ENCODE measurements at places on chromosomes 6 and 20.
A peak's percentile ranks its signal among the peaks of the same experiment; 100 is the strongest.

GRCh38 chr6:27495386-27496135, 22.7 kb upstream of the ZNF184 start:
- peak; percentile 53 for DNase-seq

DNA sequence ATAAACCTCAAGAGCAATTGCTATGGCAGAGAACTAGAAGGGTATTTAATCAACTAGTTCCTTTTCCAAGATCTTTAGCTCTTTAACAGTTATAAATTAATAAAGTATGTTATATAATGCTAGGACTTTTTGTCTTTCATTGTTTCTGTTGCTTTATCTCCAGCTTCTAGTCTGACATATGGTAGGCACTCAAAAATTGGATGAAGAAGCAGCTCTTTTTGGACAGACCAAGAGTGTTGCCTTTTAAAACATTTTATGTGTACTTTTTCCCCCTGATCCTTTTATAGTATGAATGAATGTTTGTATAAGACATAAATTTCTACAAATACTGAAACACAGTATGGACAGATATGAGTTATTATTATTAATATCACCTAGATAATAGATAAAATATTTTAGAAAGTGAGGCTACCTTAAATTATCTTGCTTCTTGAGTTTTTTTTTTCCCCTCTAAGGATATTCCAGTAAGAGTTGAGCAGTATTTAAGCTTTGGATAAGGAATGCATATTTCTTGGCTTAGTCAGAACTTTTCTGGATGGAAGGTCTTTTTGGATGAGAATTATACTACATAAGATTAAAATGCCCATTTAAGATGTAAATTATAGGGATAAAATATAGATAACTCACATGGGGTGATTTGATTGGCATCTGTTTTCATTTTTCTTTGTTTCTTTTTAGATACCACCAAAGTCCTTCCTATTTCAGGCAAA, 16.6 kb downstream of the LAMA2 start:
- DNase-seq, result no peak

GRCh38 chr6:118697554-118697953, 46.2 kb upstream of the CEP85L start:
- no peak for DNase-seq

GRCh38 chr20:53875452-53875851, 194.9 kb downstream of the BCAS1 start:
- no peak for DNase-seq

- DNase-seq, result no peak
Observed at GRCh38 chr6:57209030-57209429, 13.1 kb downstream of the RAB23 start.

- no peak for DNase-seq
Observed at GRCh38 chr6:168192195-168192900, 113.3 kb upstream of the FRMD1 start.

DNA sequence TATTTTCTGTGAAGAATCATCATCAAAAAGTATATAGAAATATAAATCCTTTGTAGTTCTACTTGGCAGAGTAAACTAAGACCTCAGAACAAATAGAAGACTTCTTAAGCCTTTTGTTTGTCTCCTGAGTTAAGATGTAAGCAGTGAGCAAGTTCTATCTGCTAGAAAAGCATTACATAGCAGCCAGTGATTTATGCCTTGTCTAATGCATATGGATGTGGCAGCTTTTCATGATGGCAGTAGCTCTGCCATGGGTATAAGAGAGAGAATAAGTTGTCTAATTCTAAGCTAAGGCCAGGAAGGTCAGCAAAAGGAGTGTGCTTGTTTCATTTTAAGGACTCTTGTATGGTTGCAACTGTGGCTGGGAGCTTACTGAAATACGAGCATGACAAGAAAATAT, 920.2 kb downstream of the GRIK2 start:
- no peak for DNase-seq

DNA sequence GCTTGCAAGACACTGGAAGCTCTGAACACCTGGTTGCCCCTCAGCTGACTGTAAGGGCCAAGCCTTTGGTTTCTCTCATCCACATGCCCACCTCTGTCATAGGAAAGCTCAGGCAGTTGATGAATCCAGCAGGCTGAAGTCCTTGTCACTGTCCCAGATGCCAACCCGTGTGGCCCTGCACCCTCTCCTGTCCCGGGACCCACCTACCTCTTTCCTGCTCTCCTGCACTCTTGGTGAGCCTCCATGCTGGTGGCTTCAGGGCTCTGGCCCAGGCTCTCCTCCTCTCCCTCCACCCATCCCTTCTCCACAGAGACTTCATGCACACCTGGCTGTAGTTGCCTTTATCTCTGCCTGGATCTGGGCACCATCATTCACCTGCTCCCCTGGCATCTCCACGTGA, 4.0 kb upstream of the GID8 start:
- DNase-seq, result no peak

- no peak for DNase-seq
Observed at GRCh38 chr6:169370666-169371343, 117.2 kb upstream of the THBS2 start.

- no peak for DNase-seq
Observed at GRCh38 chr6:169798764-169799473, 47.5 kb downstream of the ERMARD start.

DNA sequence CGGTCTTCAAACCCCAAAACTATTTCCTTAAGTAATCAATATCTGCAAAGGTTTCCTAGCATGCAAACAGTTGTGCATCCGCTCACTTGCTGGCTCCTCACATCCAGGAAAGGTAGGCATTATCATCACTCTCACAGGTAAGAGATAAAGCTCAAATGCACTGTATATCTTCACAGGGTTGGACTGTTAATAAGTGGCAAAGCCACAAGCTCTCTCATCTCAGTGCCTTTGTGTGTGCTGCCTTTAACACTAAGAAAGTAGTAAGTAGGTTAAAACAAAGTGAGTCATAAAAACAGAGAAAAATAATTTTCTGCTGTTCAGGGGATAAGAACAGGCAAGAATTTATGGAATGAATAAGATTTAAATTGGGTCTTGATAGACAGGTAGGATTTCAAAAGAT, 21.3 kb downstream of the MAN1A1 start:
- DNase-seq, result no peak

DNA sequence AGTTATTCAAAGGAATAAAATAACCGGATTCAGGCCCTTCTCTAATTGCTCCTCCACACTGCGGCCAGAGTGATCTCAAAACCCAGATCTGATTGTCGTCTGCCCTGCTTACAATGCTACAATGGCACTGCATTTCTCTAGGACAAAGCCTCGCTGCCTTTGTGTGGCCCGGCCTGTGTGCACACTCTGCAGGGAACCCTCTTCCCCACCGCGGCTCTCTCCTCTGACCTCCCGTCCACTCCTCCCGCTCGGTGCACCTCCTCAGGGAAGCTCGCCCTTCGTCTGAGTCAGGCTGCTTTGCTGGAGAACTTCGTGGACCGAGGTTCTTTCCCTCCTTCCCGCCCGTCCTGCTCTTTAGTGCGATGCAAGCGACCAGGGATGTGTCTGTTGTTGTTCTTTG, 101.6 kb upstream of the SNX9 start:
- DNase-seq, result no peak

GRCh38 chr6:124973780-124974179, 11.5 kb downstream of the RNF217 start:
- DNase-seq, result no peak

- no peak for DNase-seq
Observed at GRCh38 chr6:41581381-41581991, 35.3 kb downstream of the FOXP4 start.

DNA sequence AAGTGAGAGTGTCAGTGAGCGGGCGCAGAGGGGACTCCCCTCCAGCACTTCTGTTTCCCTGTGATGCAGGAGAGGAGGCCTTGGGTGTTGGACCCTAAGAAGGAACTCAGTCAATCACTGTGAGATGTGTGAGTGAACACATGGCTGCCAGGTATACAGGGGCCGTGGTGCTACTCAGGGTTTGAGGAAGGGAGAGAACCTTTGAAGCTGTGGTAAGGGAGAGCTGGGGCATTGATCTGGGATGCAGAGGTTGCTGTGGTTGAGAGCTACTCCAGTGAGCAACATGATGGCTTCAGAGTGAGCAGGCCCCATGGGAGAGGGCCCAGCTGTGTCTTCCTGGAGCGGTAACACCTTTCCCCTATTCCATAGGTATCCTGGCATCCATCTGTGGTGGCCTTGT, 99.2 kb downstream of the SLC22A3 start:
- no peak for DNase-seq

DNA sequence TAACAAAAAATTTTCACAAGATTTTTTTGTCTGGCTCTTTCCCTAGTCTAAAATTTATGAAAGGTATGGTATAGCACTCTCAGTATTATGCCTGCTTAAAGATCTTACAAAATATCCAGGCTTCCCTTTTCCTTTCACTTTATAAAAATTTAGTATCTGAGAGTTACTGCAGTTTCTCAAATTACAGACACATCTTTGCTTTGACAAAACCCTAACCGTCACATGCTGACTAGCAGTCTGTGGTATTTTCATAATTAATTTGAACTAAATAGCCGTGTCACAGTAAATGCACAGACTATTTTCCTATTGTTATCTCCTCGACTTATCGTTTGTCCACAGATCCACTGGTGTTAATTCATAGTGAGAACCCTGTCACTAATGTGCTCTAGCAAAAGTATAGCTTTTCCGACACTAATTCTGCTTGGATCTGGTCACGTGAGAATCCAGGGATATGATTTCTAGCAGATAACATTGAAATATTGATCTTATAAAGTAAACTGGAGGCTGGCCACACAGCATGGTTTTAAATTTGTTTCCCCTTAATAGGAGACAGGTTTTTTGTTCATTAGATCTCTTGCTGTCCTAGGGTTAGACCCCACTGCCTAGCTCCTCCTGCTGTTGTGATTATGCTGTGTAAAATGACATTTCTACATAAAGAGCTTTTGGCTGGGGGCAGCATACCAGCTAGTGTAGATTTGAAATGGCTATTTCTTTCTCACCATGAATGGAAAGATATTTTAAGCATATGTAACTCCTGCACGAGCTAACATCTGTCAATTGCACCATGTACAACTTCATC, 340.6 kb upstream of the SASH1 start:
- DNase-seq, result peak; percentile 67

DNA sequence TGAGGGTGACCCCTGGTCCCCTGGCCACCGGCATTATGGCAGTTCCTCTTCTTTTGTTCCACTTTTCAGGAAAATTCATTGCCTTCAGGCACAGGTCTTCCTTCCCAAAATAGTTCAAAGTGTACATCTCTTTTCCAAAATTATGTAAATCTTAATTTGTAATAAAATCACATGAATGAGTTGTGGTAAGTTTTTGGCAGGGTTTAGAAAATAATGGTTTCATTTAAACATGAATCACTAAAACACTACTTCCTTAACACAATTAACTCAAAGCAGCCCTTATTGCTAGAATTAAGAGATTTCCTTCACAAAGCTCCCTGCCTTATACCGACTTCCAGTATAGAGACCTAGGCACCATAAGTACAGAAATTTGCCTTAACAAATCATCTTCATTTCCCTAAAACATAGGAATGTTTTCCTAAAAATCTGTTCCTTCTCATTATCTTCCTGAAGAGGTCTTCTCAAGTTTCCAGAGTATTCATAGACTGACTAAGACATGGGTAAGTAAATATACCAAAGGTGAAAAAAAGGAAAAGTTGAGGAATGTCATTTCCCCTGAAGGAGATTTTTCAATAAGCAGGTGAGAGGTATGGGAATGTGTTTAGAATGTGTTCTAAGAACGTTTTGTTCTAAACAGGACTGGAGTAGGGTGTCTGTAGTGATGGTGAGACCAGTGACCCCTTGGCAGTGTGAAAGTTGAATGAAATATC, 148.2 kb upstream of the CITED2 start:
- no peak for DNase-seq

GRCh38 chr6:89610149-89610642, 28.4 kb downstream of the LYRM2 start:
- peak; percentile 44 for DNase-seq

- DNase-seq, result no peak
Observed at GRCh38 chr6:73722318-73723060, 26.5 kb downstream of the CD109 start.

DNA sequence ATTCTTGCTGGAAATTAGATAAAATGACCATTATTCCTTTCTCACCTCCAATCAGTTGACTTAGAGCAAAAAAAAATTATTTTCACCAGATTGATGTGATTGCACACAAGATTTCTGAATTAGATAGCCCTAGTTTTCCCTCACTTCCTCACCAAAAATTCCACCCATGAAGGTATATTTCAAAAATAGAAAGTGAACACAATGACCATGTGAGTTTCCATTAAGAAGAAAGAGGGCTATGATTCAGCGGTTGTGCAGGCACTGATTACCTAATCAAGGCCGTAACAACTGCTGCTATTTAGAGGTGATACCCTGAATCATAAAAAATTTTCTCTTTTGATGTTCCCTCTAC, 19.5 kb upstream of the RALGAPA2 start:
- no peak for DNase-seq

DNA sequence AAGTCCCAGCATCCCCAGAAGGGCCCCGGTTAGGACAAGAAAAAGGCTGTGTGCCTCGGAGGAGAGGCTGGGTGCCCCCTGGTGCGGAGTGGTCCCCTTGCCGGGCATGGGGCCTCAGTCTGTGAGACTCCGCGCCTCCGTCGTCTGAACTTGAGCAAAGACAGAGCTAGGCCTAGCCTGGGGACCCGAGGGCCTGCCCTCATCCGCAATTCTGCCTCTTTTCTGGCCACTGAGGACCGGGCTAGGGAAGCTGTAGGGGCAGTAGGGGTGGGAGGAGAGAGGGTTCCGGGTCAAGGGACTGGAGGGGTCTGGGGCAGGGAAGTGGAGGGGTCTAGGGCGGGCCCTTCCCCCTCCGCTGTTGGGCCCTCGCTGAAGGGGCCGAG, 550 bp upstream of the HSPA12B start:
- no peak for DNase-seq

GRCh38 chr6:43081043-43081442, 4.9 kb downstream of the PTK7 start:
- no peak for DNase-seq

GRCh38 chr20:47113362-47114109, 218.9 kb downstream of the EYA2 start:
- DNase-seq, result no peak

DNA sequence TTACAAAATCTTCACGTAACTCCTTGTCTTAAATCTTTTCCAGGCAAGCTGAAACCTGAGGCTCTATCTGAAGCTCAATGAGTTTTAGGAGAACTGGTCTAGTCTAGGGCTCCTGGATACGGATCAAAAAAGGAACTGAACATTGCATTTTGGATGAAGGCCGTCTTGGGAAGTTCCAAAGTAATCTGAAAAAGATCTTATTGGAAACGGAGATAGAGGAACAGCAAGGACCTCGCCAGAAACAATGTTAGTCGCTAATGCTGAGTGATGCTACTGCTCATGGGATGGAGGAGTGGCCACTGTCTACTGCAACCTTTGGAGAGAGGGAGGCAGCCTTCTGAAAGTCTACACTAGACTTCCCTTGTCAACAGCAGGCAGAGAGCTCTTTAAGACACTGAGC, 91.4 kb upstream of the ATXN1 start:
- DNase-seq, result no peak
